Effector memory CD4-positive, alpha-beta T cell (primary cell): ENCODE measurements at places on chromosomes 7 and 10.

- DNase-seq: no peak
Measured at GRCh38 chr7:132291481-132291880, 284.8 kb downstream of the PLXNA4 start.

DNA sequence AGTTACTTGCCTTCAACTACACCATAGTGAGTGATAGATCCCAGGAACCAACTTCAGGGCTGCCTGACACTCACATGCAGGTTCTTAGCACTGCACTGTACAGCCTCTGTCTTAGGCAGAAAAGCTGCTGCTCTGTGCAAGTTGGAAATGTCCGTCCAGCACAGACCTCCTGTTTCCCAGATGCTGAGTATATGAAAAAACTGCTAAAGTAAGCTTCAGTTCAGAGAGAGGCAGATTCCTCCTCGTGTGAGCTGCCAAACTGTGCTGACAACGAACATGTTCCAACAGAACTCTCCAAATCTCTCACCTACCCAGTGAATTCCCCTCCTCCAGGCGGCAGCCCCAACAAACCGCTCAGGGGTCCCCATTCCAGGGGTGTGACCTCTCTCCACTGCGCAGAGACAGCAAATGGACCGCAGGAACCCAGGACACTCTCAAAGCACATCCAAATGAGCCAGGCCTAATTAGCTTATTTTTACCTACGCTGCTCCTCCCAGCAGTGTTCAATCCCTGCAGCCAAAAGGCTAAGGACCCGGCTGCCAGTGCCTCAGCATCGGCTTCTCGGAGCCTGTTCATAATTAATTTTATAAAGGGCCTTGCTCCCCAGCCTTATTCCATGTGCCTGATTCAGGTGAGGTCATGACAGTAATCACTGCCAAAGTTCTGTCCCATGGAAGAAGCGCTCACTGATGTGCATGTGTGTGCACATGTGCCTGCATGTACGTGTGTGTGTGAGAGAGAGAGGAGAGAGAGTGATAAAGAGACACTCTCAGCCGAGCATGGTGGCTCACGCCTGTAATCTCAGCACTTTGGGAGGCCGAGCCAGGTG, 159.5 kb upstream of the AUTS2 start:
- DNase-seq: no peak

GRCh38 chr7:74164985-74165456, 9.1 kb upstream of the EIF4H start:
- DNase-seq: no peak

GRCh38 chr10:124294811-124295770, 123.6 kb downstream of the OAT start:
- DNase-seq: no peak

DNA sequence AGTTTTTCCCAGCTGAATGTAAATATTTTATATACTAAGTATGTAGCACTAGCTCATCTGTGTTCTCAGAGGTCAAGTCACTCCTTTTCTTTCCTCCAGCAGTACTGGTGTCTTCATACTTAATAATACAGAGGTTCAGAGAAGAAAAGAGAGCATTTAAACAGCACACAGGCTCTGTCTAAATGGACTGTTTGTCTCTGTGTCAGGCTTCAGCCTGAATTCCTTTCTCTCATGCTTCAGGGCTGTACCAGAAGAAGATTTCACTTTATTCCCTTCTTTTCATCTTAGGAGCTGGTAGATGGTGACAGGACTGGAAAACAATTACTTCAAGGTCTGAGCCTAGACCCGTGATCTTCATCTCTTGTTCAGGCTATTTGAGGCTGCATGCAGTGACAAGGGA, 51.4 kb upstream of the LYZL2 start:
- DNase-seq: no peak

DNA sequence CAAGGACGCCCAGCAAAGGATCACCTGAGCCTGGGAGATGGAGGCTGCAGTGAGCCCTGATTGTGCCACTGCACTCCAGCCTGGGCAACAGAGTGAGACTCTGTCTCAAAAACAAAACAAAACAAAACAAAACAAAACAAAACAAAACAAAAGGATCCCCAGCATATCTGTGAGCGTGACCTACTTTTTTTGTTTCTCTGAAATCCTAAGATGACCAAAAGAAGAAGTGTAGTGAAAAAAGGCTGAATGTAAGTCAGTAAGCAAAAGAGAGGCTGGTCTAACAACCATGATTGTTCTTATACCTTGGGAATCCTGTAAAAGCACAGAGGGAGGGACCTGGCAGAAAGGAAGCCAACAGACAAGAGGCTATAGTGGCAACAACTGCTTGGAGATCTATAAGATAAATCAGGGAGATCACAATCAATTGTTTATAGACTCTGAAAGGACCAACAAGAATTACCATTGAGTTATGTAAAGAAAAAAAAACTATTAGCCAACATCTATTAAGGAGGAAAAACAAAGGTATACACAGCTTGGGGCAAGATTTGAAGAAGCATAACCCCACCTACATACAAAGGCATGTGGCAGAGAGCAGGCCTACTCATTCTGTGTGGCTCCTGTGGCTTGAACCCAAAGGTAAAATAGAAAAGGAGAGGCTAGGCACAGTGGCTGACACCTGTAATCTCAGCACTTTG, 255.2 kb upstream of the KLF14 start:
- no peak for DNase-seq

DNA sequence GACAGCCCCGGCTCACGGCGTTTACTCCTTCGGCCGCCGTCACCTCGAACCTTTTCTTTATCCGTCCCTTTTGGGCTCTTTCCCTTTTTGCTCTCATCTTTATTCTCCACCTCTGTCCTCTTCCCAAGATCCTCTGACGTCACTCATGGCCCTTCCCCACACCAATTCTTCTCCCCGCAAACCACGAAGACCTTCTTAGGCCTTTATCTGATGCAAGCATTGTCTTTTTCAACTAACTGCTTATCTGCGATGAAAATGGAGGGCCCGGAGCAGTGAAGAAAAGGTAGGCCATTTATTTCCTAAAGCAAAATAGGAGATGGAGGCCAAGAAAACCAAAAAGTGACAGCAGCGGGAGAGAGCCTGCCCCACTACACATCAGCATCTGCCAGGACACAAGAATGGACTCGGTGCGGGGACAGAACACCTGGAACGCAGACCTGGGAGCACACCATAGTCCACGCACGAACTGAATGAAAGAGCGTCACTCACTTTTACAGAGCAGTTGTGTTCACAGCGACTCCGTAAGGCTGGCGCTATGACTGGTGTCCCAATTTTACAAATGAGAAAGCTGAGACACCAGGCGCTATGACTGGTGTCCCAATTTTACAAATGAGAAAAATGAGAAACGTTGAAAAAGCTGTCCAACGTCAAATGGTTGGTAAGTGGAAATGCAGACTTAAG, 45.3 kb downstream of the ZNF777 start:
- no peak for DNase-seq

GRCh38 chr10:129968853-129969183, 4.7 kb upstream of the EBF3 start:
- DNase-seq: no peak

DNA sequence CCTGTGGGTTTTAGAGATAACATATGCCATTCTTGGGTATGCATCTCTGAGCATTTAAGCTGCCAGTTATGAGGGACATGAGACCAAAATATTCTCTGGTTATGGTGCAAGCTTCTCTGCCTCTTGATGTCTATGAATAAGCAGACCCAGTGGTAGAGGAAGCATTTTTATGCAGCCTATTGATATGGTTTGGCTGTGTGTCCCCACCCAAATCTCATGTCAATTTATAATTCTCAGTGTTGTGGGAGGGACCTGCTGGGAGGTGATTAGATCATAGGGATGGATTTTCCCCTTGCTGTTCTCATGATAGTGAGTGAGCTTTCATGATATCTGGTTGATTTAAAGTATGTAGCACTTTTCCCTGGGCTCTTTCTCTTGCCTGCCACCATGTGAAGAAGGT, 187.2 kb downstream of the ARHGAP12 start:
- DNase-seq: no peak

GRCh38 chr7:41529831-41530230, 173.1 kb downstream of the INHBA start:
- DNase-seq: no peak

DNA sequence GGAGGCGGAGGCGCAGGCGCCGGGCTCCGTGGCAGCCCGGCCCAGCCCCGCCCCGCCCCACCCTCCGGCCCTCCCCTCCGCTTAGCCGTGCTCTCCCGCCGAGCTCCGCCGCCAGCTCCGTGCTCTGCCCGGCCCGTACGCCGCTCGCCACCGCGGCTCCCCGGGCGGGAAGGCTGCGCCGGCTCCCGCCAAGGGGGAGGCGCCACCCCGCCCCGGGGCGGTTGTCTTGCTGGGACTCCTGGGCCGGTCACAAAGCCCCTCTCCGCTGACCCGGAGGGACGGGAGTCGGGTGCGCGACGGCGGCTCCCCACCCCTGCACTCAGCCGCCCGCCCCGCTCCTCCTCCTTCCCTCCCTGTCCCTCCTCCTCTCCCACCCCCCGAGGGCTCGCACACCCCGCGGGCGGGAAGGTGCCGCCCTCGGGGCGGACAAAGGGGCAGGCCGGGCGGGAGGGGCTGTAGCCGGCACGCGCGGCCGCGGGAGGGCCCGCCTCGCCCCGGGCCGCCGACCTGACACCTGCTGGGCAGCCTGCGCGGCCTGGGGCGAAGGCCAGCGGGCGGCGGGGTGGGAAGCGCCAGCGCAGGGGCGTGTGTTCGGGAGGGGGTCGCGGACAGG, 11.5 kb upstream of the SP8 start:
- DNase-seq: no peak

- DNase-seq: peak; percentile 6
Measured at GRCh38 chr7:44257618-44258422, 57.0 kb downstream of the YKT6 start.

DNA sequence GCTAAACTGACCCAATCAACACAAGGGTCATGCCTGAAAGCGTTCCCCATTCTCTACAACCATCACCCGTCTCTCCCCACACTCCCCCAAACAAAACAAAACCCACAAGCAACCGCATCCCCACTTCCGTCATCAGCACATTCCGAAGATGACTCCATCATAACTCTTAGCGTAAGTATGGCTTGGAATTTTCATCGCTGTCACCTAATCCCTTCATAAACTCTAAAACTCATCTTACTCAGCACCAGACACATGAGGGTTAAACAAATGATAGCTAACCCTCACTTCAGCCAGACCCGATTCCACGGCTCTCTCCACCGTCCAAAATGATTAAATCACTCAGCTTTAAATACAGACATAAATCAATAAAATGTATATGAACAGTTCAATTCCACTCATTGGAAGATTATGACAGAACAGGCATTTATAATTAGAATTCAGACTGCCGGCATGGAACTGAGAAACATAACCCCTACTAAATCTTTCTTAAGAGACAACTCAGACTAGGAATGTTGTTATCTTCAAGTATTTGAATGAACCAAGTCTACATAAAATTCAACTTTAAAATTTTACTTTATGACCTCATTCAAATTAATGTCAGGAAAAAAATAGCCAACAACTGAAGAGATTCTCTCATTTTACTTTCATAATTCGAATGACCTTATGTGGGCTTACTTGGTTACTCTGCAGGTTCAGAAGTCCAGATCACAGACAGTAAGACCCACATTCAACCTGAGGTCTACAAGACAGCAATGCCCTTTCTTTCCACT, 215.9 kb downstream of the PARD3 start:
- no peak for DNase-seq

DNA sequence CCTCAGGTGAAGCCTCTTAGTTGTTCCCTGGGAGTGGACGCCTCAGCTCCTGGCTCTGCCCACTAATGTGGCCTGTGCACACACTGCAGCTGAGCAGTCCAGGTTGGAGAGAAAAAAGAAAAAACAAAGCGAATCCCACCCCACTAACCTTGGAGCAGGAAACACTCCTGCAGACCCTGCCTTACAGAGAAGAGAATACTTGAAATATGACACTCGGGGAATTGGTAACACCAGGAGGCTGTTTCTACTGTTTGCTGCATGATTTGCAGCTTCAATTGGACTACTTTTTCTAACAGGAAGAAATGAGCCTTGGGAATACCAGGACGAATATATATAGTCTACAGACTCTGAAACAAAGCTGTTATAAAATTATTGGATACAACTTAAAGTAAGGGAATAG, 22.2 kb downstream of the CDHR3 start:
- no peak for DNase-seq

GRCh38 chr7:131595699-131596098, 39.3 kb upstream of the PODXL start:
- DNase-seq: no peak

GRCh38 chr10:23413629-23414089, 25.2 kb upstream of the OTUD1 start:
- no peak for DNase-seq

- no peak for DNase-seq
Measured at GRCh38 chr7:102107474-102108104, 179.1 kb upstream of the SH2B2 start.

GRCh38 chr7:33905389-33906032, at the start of gene BMPER:
Gene BMPER (plus strand): TSS chr7:33905539. CDS start chr7:33905614, 75 bp downstream.
- DNase-seq: no peak

DNA sequence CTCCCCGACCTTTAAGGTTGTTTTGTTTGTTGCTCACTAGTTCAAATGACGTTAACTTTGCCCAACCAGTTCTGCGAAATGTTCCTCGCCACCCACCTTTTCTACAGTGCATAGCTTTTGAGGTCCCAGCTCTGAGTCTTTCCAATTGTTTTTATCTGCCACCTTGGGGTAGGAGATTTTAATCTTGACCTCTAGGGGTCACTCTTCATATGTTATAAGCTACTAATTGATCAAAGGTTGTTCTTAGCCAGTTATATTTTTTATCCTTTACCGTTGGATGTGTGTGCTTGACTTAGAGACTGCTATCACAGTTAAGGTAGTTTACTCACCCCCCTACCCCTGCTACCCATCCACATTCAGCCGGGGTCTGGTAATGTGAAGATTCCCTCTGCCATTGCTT, 372.4 kb downstream of the SUGCT start:
- no peak for DNase-seq

GRCh38 chr7:31633467-31633866, 53.5 kb upstream of the PPP1R17 start:
- no peak for DNase-seq

- no peak for DNase-seq
Measured at GRCh38 chr7:38127216-38128207, 50.5 kb upstream of the STARD3NL start.

DNA sequence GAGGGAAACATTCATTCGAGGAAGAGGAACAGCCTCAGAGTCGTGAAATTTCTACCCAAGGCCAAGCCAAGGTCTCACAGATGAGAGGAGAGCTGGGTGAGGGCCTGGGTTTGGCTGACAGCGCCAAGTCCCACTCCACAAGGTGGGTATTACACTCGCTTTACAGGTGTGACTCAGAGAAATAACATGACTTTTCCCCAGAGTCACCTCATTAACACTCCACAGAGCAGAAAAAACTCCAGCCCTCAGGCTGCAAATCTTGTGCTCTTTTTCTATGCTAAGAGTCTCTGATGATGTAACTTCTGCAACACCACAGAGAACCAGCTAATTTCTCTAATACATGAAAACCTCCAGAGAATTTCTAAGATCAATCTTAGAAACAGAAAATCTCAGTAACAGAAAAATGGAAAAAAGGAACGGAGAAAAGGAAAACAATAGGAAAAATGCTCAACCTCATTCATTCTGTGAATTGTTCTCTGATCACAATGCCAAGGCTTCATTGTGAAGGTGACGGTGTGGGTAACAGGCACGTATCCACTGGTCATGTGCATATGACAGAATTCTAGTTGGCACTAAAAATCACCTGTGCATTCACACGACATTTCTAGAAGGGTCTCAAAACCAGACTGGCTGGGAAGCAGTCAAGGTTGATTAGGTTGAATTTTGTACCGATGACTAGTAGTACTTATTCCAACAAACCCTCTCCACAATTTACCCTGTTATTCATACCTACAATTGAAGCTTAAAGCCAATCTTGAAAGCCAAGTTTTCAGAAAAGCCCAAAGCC, 20.3 kb downstream of the YWHAG start:
- DNase-seq: no peak

- DNase-seq: no peak
Measured at GRCh38 chr10:61404751-61405150, 48.4 kb downstream of the TMEM26 start.

- DNase-seq: no peak
Measured at GRCh38 chr7:51620706-51621105, 304.1 kb upstream of the COBL start.
